ENCODE measurements at places on chromosomes 3 and 15.

DNA sequence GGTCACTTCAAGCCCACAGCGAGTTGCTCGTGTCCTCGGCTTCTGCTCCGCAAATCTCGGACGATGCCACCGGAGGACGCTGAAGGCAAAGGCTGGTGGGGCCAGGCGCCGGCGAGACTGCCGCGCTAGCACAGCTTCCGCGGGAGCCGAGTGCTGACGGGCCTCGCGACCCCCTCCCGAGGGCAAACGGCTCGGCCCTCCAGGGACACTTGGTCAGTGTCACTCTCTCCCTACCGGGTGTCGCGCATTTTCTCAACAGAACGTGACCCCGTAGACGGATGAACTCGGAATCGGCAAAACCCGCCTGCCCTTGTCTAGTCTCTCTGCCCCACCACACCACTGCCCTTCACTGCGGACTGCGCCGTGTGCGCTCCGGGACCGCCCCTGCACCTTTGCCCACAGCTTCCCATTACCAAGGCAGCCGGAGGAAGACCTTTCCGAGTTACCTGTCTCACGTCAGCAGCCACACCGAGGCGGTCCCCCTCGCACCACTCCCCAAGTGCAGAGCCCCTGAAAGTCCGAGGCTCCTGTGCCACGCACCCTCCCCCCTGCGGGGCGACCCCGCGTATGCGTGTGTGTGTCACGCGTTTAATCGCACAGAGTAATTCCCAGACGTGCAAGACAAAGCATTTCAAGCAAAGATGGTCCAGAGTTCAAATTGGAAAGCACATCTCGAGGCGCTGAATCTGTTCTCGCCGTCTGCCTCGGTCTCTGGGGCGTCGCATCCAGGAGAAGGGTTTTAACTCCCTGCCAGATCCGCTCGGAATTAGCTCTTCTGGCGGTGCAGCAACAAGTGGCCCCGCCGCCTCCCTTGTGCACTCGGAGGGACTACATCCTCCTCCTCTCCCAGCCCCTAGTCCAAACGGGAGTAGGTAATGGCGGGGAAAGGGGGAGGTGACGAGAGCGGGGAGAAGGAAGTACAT lies 245.0 kb upstream of the TOPAZ1 start:
- no peak for DNase-seq

- DNase-seq = no peak
Observed at GRCh38 chr3:158896729-158897128, 94.9 kb downstream of the MFSD1 start.

DNA sequence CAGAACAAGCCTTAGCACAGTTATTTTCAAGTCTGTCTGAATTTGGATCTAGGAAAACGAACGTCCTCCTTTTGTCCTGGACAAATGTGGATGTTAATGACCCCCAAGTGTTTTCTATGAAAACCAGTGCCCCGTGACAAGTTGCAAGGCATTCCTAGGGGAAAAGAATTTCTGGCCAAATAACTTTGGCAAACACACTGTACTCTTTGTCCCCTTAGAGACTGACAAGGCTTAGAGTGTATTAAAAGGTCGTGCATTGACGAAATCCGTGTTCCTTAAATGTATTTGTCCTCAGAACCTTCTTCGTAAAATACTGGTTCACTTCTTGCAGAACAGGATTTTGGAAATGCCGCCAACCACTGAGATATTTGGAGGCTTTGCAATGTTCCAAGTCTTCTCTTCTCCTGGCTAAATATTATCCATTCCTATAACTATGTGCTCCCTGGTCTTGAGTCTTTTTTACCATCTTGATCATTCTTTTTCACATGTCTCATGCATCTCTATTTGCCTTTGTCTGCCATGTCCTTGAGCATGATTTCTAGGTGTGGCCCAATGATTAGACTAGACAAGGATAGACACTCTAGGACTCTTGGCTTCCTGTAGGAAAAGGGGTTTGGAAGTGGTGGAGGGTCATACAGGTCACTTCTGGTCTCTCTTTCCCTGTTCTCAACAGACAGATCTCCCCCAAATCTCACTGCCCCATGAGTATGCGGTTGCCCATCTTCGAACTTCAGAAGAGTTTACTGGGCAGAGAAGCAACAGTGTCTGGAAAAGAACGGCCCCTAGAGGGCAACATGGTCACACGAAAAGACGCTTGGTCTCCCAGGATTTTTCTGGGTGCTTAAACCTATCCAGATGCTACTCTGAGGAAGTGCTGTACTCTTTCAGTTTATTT lies 117.5 kb downstream of the EDEM1 start:
- peak; percentile 11 for DNase-seq

DNA sequence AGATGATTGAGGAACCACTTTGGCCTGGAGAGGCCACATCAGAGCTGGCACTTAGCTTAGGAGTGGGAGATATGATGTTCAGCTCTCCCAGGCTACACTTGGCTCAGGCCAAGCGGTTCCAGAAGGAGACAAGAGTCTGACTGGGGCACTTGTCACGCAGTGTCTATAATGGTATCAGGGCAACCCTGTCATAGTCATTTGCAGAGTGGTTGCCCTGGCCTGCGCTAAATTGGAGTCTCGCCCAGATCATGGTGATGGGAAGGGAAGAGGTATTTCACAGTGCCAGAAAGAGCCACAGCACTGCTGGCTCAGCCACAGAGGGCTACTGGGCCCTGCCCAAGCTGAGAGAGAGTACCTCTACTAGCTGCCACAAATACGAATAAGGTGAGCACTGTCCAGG lies 186.9 kb upstream of the CRBN start:
- DNase-seq = no peak

DNA sequence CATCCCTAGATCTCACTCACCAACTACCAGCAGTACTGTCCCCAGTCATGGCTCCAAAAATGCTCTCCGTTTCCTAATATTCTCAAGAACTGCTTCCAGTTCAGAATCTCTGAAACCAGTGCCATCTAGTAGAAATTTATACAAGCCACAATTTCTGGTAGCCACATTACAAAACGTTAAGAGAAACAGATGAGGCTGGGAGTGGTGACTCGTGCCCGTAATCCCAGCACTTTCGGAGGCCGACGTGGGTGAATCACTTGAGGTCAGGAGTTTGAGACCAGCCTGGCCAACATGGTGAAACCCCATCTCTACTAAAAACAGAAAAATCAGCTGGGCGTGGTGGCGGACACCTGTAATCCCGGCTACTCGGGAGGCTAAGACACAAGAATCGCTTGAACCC lies 78.4 kb upstream of the RAD18 start:
- no peak for DNase-seq

DNA sequence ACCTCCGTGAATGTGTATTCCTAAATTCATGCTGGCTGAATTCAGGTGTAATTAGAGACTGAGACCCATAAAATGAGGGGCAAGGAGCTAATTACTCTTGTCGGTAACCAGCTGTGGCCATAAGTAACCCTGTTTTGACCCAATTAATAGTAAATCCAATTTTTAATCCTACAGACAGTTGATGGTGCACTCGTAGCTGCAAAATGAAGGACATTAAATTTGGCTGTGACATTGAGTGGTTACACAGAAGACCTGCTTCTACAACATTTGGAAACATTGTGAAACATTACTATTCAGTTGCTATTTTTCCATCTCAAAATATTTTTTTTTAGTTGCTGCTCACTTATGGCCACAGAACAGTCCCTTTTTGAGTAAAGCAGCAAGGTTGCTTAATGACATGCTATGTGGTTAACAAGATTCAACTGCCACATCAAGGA lies 33.0 kb downstream of the MBNL1 start:
- no peak for DNase-seq

- no peak for DNase-seq
Observed at GRCh38 chr15:44633603-44634002, 29.9 kb downstream of the SPG11 start.

DNA sequence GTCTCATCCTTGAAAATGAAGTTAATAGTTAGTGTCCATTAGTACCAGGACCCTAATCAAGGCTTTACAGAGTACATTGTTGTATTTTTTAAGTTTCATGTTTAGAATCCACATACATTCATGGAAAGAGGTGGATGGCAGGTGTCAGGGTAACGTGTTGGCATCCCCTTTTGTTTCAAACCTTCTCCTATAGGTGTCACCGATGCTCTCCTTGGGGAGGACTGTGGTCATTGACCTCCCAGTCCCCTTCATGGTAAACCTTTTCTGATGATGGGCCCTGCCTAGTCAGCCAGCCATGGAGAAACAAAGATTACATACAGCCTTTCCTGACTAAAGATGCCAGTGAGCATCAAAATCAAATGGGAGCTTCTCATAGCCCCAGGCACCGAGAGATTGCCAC lies 574.8 kb downstream of the AGBL1 start:
- DNase-seq = no peak

- no peak for DNase-seq
Observed at GRCh38 chr3:179072100-179072438, 460 bp upstream of the ZMAT3 start.

GRCh38 chr3:82423268-82424030 lies 662.0 kb upstream of the GBE1 start:
- no peak for DNase-seq

DNA sequence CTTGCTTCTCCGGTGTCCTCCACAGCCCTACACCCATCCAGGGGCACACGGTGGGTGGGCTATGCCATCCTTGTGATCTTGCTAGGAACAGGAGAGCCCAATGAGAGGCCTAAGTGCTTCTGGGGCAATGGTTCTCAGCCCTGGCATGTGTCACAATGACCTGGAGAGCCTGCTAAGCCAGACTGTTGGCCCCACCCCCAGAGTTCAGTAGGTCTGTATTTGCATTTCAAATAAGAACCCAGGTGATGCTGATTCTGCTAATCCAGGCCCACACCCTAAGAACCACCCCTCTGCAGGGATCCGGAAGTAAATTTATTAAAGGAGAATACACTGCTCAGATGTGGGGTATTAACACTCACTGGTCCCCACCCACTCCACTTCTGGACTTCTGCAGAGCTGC lies 57.9 kb downstream of the RORA start:
- DNase-seq = no peak

- no peak for DNase-seq
Observed at GRCh38 chr3:49841806-49842205, 14.6 kb downstream of the TRAIP start.

DNA sequence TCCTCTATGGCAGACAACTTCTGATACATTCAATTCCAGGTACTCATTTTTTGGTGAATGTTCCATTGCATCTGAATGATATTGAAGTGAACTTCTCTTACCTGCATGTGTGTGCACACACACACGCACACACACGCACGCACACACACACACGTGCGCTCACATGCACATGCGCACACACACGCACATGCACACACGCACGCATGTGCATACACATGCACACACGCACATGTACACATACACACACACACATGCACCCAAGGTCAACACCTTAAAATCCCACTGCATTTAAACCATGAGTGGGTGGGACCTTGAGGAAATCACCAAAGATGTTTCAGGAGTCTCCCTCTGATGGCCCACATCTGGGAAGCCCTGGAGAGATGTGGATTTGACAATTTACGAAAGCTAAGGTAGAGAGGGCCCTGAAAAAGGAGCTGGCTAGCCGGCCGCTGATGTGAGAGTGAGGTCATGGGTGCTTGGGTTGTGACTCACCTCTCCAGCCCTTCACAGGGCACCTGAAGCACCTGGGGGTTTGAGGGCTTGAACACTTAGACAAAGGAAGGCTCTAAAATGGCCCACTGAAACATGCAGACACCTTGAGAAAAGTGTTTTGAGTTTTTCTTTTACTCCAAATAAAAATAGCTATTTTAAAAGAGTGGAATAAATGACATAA lies 269.1 kb upstream of the LRRFIP2 start:
- no peak for DNase-seq

- DNase-seq = peak; percentile 14
Observed at GRCh38 chr3:176663837-176664831, 533.1 kb downstream of the TBL1XR1 start.

DNA sequence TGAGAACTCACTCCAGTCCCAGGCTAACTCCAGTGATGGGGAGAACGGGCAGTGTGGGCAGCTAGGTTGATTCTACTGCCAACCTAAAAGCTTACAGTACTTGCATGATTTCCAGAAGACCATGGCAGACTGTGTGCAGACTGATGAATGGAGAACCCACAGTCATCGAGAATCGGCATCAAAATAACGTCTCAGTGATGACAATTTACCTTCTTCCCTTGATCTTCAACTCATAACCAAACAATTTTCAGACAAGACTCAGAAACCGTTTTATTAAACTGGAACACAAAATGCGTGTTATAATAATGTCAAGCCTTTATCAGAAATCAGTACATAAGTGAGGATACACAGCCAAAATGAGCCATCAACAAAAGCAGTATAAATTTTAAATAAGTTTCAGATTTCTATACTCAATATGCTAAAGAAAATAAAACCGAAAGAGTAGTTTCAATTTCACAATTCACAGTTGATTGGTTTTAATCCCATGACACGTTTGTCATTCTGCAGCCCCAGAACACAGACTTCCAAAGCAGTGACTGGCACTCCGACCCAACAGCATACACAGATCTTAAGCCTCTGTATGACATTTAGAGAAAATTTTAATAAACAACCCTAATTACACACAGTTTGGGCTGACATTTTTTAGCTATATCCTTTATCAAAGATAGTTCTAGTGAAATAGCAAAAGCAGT lies 54.5 kb downstream of the ZMAT3 start:
- no peak for DNase-seq

DNA sequence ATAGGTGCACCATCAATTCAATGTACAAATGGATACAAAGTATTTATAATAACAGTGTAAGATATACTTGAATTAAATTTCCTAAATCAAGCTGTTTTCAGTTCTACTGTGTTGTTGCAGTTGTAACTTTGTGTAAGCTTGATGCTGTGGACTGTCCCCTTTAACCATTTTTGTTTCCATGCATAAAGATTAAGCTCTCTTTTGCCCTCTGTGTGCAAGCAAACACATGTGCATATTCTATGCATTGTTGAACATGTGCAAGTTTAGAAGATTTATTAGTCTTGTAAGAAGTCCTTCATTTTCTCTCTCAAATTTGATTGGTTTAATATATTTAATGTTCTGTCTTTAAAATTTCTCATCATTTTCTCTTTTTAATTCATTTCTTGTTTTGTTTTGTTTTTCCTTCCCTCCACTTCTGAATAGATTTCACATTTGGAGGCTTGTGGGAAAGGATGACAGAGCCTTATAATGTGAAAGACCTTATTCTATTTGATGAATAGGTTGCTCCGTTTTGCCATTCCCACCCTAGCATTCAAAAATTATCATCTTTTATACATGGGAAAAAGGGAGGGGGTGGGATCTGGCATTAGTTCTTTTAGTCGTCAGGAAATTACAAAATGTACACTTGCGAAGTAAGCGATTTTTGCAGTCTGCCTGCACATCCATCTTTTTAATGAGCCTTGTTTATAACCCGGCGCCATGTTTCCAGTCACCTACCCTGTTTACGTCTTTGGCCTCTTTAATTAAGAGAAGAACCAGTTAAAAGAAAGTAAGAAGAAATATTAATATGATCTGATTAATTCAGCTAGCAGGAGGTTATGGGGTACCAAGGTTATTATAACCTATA lies 961.5 kb upstream of the NR2F2 start:
- no peak for DNase-seq

DNA sequence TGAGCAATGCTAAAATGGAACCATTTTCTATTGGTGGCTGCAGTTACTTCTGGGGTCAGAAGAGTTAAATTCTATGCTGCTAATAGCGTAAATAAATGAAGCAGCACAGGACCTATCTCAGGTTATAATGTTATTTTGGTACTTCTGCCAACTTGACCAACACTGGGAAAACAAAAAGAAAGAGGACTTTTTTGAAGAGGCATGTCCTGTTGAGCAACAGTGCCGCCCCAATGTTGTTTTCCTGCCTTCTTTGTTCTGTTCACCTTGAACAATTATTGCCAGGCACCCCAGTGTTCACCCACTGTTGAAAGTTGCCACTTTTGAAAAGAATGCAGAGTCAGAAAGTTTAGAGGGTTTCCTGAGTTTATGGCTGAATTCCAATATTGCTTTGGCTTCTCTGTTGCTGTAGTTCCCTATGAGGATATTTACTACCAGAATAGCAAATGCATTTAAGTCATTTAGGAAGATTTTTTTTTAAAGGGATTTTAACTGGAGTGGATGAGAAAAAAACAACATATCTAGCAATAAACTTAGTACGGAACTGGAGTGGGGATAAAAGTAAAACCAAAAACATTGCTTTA lies 679.0 kb upstream of the DPPA4 start:
- DNase-seq = no peak

Data from RCC 7860 (cell line).